Activated CD4-positive, alpha-beta T cell treated with anti-CD3 and anti-CD28 coated beads, Interleukin-2, amount 10 ng/mL, durations not matched to agents 24 days and 14 days (primary cell): ENCODE measurements at places on chromosomes 4 and X. TPM values are rescaled to one million over a fixed set of nuclear protein-coding genes. Genes with fewer than 3 reads are reported as not detected.

HMGN5 gene
- 0.88 and 1.5 TPM in 2 replicates for total RNA-seq

DNA sequence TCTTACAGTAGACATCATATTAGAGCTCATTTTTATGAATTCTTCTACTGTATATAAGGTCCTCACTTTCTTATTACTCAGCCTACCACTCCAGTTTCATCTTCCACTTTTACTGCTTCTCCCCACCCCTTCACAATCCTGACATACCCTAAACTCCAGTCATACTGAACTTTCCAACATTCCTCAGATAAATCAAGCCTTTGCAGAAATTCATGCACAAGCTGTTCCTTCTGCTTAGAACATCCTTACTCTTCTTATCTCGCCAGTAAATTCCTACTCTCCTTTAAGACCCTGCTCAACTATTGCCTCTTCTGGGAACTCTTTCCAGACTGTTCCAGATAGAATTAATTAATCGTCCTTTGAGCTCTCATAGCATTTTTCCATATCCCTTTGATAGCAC is 24.8 kb downstream of the RTL9 start:
- no peak for DNase-seq

- DNase-seq: no peak
These were observed 190.1 kb upstream of the HS3ST1 start for GRCh38 chr4:11618666-11619282.

DNA sequence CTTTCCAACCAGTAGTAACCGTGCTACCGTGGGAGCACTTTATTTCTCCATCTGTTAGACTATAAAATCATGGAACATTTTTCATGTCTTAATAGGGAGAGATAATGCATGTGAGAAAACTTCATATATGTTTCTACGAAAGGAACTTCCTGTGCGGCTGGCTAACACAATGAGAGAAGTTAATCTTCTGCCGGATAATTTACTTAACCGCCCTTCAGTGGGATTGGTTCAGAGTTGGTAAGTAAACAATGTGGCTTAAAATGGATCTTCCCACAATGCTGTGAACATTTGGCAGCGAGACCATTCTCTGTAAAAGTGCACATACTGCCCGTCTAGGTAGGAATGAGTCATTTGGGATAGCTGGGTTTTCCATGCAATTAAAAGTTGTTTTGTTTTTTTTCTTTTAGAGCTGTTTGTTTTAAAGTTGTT is 29.6 kb downstream of the PDK3 start:
- DNase-seq: no peak

DNA sequence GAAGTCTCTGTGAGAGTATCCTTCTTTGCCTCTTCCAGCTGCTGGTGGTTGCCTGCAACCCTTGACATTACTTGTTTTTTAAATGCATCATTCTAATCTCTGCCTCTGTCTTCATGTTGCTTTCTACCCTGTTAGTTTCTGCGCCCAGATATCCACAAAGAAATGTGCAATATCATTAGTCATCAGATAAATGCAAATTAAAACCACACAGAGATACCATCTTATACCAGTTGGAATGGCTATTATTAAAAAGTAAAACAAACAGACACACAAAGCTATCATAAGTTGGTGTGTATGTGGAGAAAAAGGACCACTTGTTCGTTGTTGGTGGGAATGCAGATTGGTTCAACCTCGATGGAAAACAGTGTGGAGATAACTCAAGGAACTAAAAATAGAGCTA is 517.4 kb downstream of the FAT4 start:
- no peak for DNase-seq

CYBB gene
- not detected in 2 replicates for total RNA-seq

GRCh38 chr4:67725132-67725531 is 24.2 kb upstream of the UBA6 start:
- peak; percentile 25 for DNase-seq

LAMP2 gene
- total RNA-seq: 42.6 and 44.3 TPM in 2 replicates
